ENCODE measurements at places on chromosomes 2 and 18. TPM values are rescaled to one million over a fixed set of nuclear protein-coding genes. Genes with fewer than 3 reads are reported as not detected.

Gene GAL3ST2
- not detected for total RNA-seq

Gene IL1RN
- 0.41 TPM for total RNA-seq

Gene PPP1R1C
- 4.8 TPM for total RNA-seq

Gene SERPINB13
- not detected for total RNA-seq

- no peak for DNase-seq
Observed at GRCh38 chr2:48865704-48866103, 110.2 kb upstream of the LHCGR start.

DNA sequence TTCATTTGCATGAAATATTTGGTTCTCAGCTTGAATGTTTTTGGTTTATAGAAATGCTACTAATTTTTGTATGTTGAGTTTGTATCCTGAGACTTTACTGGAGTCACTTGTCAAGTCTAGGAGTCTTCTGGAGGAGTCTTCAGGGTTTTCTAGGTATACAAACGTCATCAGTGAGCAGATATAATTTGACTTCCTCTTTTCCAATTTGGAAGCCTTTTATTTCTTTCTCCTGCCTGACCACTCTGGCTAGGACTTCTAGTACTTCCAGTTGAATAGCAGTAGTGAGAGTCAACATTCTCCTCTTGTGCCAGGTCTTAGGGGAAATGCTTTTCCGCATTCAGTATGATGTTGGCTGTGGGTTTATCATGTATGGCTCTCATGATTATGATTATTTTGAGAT is 55.4 kb upstream of the THUMPD2 start:
- DNase-seq, result no peak

DNA sequence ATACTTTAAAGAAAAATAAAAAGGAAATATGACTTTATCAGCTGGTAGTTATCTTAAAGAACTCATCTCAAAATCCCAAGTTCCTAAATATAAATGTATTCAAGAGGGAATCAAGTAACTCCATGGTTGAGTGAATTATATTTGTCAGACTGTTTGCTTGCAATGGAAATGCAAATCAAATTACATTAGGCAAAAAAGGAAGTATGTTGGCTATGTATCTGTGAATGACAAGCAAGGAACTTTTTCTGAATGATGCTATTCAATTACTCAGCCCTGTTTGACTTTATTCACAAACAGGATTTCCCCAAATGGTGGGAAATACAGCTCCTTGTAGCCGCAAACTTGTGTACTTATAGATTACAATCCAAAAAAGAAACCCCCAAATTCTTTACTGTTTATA is 309.1 kb downstream of the ARL6IP6 start:
- no peak for DNase-seq

Data from A172 (cell line).